ENCODE measurements at places on chromosomes 11 and 22.

GRCh38 chr11:114612686-114613085 lies 17.1 kb upstream of the NXPE4 start:
- no peak for DNase-seq

GRCh38 chr11:119251114-119251513 lies 45.0 kb downstream of the CBL start:
- DNase-seq: no peak

DNA sequence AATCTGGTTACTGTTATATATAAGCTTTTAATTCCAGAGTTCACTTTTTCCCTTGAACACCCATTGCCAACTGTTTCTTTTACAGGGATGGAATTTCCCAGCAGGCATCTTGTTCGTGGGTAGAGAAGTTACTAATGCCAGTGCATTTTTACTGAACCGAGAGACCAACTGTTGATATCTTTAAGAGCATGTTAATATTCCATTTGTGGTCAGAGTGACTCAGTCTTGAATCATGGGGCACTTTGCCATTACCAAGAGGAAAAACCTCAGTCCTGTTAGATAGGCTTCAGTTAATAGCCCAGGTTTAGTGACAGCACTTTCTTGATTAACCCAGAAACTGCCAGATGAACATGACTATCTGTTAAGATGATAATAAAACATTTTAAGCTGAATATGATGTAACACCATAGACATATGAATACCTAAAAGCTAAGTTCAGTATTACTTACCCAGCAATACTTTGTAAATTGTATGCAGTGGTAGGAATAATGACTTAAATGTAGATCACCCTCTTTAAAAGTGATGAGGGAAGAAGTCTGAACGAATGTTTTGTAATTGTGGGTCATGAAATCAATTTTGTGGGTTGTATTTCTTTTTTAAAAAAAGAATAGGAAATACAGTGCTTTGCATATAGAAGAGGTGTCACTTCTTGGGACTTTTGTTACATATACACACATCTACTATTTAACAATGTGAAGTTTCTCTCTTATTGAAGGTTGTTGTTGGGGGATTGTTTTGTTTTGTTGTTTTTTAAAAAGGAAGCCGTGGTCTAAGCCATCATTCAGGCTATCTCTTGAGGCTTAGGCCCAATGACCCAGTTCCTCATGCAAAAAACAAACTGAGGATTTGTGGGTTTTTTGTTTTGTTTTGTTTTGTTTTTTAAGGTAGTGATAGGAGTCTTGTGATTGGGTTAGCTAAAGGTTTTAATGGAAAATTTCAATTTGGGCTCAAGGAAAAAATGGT lies 79.2 kb upstream of the GRIK4 start:
- DNase-seq: no peak

GRCh38 chr22:44458044-44459020 lies 39.7 kb downstream of the RTL6 start:
- DNase-seq: peak; percentile 14

GRCh38 chr11:73170140-73170539 lies 28.0 kb upstream of the FCHSD2 start:
- no peak for DNase-seq

DNA sequence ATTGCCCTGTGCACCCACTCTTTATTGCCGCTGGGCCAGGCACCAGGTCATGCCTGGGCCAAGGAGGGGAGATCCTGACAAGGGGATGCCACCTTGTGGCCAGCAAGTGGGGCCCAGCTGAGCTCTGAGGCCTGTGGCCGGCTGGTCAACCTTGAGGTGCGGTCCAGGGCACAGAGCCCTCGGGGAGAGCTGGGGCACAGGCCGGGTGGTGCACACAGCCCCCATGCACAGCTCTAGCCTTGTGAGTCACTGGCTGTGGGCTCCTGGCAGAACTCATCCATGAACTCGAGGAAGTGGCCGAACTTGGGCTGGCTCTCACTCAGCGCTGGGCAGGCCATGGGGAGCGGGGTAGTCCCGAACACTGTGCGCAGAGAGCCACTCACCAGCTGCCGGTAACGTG lies 94.3 kb downstream of the RNF169 start:
- no peak for DNase-seq

DNA sequence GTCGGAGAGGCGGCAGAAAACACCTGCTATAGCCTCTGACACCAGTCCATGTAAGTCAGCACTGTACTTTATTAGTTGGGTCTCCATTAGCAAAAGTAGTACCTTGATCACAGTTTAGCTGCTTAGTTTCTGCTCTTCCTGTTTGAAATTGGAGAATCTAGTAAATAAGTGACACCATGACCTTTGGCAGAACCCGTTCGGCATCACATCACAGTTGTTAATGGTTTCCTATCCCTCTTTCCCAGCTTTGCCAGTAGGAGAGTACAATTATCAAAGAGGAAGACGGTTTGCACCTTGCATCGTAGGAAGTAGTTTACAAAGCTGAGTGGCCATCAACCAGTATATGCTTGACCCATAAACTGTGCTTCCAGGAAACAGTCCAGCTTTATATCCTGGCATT lies 101.8 kb downstream of the TRIM44 start:
- DNase-seq: no peak

- DNase-seq: peak; percentile 51
Measured at GRCh38 chr11:44950031-44950624, 555 bp downstream of the TP53I11 start.

DNA sequence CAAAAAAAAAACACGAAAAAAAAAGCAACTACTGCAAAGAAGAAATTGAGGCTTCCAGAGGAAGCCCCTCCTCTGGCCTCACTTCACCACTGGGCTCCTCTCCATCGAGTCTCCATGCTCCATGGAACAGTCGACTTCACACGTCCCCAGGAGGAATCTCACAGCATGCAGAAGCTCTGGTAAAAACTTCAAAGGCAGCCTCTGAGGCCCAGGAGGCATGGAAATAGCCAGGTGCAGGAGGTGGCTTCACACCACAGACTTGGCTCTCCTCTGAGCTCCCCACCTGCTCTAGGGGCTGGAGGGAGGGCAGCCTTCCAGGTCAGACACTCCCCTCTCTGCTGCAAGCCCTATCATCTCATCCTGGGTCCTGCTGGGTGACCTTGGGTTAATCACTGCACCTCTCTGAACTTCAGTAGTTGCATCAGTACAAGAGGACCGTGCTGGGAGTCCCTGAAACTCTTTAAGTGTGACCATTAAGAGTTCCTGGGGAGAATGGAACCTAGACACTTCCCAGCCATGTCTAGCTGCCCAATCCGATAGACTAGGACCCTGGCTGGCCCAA lies 8.2 kb downstream of the PDE2A start:
- no peak for DNase-seq

GRCh38 chr11:36002196-36002595 lies 58.3 kb downstream of the LDLRAD3 start:
- DNase-seq: no peak

DNA sequence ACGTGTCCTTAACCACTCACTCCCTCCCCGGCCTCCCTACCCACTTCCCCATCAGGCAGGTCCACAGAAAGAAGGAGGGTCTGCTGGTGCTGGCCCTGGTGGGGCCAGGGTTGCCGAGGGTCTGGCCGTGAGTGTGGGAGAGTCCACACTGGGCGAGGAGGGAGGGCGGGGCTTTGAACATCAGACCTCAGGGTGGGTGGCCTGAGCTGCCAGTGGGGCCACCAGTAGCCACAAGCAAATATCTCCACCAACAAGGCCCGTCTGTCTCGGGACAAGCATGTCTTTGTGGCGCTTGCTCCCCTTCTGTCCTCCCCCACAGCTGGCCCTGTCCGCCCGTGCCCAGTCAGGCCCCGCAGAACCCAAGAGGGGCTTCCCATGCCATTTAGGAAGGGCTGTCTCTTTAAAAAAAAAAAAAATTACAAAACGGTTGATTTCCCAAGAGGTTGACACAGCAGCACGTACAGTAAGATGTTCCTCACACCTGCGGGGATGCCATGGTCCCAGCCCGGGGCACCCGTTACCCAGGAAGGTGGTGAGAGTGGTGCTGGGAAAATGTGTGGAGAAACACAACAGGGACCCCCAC lies 17.7 kb upstream of the TALDO1 start:
- no peak for DNase-seq

DNA sequence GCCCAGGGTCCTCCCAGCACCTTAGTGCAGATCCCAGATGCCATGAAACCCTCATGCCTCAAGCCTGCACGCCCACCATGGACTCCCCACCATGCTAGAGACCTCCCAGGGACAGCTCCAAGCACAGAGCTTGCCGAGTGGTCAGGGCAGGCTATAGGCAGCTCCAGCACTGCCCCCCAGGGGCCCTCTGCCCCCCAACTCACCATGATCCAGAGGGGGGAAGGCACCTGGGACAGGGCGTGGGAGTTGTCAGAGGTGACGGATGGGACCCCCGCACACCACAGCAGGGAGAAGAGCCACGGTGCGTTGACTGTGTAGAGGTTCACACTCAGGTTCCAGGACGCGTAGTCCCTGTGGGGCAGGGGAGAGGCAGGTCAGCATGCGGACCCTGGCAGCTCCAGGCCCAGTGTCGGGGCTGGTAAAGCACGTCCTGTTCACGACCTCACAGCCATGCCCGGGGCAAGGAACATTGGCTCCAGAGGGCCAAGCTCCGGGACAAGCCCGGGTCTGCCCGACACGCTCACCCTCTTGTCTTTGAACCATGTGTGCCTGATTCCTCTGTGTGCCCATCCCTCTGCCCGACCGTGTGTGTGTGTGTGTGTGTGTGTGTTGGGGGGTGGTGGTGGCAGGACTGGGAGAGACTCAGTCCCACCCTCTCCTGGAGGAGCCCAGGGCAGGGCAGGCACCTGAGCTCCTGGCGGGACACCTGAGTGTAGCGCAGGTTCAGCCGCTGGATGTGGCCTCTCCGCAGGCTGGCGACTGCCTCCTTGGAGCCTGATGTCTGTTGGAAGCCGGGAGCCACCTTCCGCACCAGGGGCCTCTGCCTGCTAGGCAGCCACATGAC lies 8.2 kb upstream of the KLHL35 start:
- DNase-seq: no peak

- no peak for DNase-seq
Measured at GRCh38 chr11:112882494-112883381, 78.5 kb upstream of the NCAM1 start.

DNA sequence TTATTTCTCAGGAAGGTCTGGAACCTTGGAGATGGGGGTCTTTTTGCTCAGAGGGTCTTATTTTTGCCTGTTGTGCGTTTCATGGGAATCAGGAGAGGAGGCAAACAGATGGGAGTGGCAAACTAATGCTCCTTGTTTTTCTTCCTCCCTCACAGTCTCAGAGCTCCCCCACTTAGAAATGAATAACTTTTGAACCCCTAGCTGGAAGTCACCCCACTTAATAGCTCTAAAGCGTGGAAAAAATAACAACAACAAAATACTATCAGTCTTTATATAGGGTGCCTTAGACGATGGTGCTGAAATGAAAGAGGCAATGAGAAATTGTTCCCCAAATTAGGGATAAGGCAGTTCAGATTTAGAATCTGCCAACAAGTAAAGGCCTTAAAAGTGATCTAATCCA lies 76.8 kb upstream of the BDNF start:
- no peak for DNase-seq

DNA sequence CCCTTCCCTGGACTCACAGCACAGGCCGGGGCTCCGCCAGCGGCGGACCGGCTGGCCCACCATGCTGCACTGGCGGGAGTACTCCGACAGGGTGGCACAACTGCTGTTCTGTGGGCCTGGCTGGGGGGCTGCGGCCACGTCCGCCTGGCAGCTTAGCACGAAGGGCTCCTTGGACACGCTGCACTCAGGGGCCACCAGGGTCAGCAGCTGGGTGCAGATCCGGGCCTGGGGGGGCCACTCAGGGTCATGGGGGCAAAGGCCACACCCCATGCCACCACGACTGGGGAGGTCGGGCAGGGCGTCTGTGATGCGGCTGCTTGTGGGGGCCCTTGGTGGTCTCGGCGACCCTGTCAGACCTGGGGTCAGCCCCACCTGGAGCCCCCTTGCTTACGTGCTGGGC lies 6.0 kb downstream of the MUC6 start:
- DNase-seq: no peak

GRCh38 chr22:36252754-36253522 lies at the start of gene APOL1:
Gene APOL1 (plus strand): TSS chr22:36253133. CDS start chr22:36254956, 1,823 bp downstream.
- no peak for DNase-seq

GRCh38 chr11:33413301-33413700 lies 156.1 kb downstream of the HIPK3 start:
- DNase-seq: no peak

GRCh38 chr11:34274712-34275398 lies 83.0 kb downstream of the ABTB2 start:
- DNase-seq: no peak

GRCh38 chr11:128776424-128777284 lies 82.8 kb downstream of the FLI1 start:
- DNase-seq: no peak

DNA sequence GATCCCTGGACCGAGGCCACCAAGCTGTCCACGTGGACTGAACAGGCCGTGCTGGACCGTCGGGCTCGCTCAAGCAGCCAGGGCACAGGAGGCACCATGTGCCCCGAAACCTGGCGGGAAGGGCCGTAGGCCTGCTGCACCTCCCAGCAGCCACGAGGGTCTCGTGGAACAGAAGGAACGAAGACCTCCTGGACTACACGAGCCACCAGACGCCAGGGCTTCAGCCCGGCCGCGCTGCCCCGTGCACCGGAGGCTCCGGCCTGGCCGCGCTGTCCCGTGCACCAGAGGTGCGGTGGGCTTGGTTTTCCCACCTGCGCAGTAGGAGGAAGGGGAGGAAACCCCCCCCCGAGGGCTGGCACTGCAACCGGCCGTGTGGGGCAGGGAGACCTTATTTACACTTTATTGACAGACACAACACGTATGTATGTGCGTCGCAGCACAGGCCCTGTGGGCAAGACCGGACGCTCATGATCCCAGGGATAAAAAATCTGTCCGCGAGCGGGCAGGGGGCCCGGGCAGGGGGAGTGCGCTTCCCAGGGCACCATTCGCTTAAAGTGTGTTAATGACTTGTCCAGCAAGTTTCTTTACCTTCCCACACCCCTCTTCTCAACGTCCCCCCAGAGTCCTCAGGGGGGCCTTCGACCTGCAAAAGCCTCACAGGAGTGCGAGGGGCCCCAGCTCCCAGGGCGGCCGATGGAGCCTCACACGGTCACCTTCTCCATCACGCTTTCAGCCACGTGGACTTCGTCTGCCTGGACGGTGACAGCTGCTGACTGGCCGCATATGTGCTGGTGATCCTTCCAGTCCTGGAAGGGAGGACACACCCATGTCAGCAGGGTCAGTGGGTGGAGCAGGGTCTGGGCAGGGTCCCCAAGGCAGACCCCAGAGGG lies 7.0 kb downstream of the DRD4 start:
- no peak for DNase-seq

DNA sequence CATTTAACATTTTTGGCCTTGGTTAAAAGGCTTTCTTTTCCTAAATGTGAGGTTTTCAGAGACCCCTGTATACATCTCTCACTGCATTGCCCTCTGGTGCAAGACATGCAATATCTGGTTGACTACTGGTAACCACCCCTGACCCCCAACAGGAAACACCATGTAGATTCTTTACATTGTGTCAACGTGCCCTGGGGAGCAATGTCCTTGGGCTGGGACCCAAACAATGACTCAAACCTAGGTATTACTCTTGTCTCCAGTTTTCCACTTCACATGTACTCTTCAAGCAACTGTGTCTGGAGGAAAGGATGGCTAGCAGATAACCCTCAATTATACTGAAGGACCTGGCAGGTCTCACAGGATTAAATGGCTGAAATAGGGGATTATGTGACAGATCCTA lies 1.1 kb upstream of the GPR83 start:
- no peak for DNase-seq
